ENCODE measurements at places on chromosomes 12 and 14. TPM values are rescaled to one million over a fixed set of nuclear protein-coding genes. Genes with fewer than 3 reads are reported as not detected.

Gene BHLHE41
- 0.24 TPM for total RNA-seq

Gene PRPH
- not detected for total RNA-seq

Gene SNAPC1
- total RNA-seq = 12.7 TPM

Gene CD163L1
- 7.5 TPM for total RNA-seq

Gene KRT81
- total RNA-seq = not detected

Gene PMCH
- 1.8 TPM for total RNA-seq

Gene FAM181A
- not detected for total RNA-seq

Gene CACNA1C
- total RNA-seq = not detected

All from endothelial cell of umbilical vein (primary cell).